RCC 7860 (cell line): ENCODE measurements at places on chromosomes 5 and 9.

DNA sequence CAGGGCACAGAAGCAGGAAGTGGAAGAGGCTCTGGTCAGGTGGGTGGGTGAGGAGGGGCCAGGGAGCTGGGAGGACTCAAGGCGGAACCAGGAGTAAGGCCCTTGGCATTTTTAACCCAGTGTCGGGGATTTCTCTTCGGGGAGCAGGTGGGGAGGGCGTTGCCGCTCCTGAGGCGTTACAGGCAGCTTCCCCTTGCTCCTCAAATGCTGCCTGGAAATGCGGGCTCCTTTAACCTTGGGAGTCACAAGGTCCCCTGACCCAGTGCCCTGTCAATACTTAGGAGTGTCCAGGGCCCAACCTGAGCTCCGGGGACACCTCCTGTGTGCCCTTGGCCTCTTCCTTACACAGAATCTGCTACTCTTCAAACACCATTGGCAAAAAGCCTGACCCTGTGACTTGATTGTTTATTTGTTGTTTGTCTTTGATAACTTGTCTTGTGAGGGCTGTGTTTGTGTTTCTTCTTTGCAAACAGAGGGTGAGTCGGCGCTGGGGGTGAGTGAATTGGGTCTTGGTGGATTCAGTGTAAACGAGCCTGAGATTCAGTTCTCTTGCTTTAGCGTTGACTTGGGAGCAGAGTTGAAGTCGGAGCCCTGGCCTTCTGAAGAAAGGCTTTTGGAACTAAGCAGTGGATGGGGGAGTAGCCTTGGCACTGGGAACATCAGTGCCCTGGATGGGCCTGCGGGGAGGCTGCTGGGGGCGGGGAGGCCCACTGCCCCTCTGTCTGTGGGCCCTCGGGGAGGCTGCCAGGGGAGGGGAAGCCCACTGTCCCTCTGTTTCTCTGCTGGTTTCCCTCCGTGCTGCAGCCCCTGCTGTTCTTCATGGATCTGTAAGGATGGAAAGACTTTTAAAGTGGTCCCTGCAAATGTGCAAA is 300.7 kb upstream of the IRX4 start:
- DNase-seq, result no peak

DNA sequence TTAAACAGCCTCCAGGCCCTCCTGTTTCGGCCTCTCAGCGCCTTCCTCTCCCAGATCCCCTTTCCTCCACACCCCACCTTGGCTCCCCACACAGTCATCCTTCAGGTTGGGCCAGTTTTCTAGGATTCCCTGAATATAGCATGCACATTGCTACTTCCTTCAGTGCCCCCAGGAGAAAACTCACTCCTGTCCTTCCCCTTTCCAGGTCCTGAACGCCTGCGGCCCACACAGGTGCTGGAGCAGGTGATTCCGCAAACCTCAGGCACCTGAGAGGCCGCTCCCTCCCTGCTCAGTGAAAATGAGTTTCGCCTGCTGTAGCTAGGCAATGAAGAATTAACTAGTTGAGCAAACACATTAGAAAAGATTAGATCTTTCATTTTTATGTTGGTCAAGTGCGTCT is 185.0 kb downstream of the MED10 start:
- no peak for DNase-seq

GRCh38 chr9:89677702-89678395 is 73.0 kb downstream of the GADD45G start:
- no peak for DNase-seq

- no peak for DNase-seq
Observed at GRCh38 chr5:8525819-8526218, 656.9 kb downstream of the MTRR start.

- DNase-seq, result no peak
Observed at GRCh38 chr5:61504143-61504770, 172.2 kb downstream of the ZSWIM6 start.

- DNase-seq, result no peak
Observed at GRCh38 chr9:114202396-114202795, 47.1 kb downstream of the COL27A1 start.

DNA sequence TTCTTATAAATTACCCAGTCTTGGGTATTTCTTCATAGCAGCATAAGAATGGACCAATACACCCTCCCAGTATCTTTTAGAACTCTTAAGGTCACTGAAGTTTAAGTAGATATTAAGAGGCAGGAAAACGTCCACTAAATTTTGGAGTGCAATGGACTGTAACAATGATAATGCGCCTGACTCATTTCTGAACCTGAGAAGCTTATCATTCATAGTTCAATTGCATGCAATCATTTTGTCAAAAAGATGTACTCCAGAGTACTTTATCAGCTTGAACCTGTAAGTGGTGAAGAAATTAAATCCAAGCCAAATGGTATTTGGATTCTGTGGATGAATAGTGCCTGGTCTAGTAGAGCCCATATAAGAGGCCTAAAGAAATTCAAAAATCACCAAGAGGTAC is 196.5 kb upstream of the CDH9 start:
- no peak for DNase-seq

DNA sequence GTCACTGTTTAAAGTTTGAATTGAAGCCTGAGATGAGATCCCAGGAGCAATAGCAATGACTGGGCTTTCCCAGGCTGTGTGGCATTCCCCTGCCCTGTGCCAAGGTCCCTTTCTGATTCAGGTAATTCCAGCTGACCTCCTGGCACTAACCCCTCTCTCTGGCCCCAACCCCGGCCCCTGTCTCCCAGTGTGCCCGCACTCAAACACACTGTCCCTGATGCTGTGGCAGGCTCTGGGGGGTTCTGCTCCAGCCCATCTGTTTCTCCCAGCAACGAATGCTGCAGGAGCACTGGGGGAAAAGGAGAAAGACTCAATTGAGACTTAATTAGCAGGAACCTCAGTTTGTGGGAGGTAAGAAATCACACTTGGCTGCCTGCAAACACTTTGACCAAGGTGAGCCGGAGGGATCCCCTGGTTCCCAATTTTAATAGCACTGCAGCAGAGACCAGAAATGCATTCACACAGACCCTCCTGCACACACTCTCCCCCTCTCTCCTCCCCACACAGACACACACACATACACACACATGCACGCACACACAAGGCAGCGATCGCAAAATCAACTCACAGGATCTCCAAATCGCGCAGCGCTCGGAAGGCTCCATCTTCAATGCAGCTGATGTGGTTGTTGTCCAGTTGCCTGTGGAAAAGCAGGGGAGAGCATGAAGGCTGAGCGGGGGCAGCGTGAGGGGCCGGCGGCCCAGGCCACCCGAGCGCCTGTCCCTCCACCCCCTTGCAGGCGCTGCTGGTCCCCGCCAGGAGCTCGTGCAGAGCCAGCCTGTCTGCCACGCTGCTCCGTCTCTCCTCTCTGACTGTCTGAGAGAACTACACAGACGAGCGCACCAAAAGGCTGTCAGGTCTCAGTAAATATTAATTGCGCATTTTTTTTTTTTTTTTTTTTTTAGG is 265.1 kb upstream of the PANK3 start:
- DNase-seq, result no peak

DNA sequence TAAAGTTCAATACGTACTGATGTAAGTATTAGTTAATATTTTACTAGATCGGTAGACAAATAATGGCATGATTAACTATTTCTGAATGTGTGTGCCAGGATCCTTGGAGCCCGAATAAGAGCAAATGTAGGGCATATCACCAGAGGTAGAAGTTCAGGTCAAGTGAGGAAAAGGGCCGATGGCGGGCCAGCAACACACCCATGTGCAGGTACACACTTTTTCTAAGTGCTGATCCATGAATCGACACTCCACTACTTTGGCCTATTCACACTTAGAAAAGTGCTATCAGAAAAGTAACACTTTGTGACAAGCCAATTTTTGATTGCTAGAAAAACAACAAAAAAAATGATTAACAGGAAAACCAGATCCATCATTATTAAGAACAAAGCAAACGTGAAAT is 150.3 kb downstream of the AUH start:
- DNase-seq, result peak; percentile 44

DNA sequence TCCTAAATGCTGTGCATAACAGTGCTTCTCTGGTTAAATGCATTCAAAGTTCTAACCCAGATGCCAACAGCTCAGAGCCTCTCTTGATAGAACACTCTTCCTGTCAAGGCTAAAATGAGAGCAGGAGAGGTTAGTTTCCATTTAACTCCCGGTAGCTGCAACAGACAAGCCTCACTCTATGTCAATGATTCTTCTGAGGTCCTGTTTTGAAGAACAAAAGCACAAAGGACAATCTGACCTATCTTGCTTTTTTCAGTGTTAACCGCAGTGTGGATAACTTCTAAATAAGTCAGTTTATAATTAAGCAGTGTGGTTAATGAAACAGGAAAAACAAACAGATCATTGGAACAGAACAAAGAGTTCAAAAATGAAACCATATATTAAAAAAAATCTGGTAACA is 80.7 kb downstream of the ANKRD55 start:
- no peak for DNase-seq

DNA sequence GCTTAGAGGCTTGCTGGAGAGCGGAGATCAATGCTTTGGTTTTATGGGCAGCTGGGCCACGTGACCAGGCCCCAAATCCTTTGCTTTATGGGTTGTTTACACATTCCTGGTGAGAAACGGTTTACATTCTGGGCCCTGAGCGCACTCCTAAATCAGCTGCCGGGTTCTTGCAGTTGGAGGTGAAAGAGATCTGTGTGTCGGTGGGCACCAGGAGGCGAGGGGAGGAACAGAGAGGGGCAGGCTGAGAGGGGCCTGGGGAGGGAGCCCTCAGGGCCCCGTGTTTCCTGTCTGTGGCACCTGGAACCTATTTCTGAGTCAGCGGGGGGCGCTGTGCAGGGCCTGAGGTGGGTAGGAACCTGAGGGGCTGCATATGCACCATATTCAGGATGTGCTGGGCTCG is 63.5 kb upstream of the HAND1 start:
- no peak for DNase-seq

DNA sequence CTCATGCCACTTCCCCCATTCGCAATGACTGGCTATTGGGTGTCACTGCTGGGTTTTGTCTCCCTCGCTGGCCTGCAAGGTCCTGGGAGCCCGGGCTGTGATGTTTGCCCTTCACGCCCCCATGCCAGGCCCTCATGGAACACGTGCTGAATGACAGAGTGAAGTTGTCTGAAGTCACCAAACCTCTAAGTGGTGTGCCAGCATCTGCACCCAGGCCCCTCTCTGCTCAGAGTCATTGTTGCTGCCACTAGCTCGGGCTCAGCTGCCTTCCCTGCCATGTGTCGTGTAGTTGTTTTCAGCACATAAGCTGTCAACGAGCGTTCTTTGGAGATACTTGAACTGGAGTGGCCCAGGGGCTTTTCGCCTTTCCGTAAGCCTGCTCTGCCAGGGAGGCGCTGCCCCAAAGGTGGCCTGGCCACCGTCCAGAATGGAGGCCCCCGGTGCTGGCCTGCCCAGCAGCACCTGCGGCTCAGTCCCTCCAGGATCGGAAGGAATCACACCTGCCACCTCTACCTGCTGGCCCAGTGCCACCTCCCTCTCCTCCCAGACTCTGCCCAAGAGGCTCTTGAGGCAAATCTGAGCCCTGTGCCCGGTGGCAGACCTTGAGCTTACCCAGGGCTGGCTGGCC is 250.1 kb downstream of the PBX3 start:
- DNase-seq, result no peak

DNA sequence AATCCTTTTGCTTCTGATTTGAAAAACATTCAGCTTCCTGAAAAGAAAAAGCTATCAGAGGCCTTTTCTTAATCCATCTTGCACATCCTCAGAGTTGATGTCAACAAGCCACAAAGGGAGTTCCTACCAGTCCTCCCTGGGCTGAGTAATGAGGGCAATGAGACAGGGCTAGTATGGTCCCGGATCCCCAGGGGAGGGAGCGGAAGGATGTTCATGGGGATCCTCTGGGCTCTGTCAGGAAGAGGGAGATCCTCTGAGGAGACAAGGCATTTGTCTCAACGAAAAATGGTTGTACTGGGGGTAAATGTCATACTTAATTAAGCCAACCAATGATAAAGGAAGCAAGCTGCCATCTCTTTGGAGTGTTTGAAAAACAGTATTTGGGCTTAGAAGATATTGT is 195.3 kb downstream of the DTWD2 start:
- DNase-seq, result no peak

- no peak for DNase-seq
Observed at GRCh38 chr9:104750185-104750767, 2.8 kb downstream of the NIPSNAP3A start.

GRCh38 chr9:77215874-77216273 is 38.5 kb downstream of the VPS13A start:
- DNase-seq, result no peak

- no peak for DNase-seq
Observed at GRCh38 chr5:167143716-167144115, 1147.7 kb upstream of the WWC1 start.

DNA sequence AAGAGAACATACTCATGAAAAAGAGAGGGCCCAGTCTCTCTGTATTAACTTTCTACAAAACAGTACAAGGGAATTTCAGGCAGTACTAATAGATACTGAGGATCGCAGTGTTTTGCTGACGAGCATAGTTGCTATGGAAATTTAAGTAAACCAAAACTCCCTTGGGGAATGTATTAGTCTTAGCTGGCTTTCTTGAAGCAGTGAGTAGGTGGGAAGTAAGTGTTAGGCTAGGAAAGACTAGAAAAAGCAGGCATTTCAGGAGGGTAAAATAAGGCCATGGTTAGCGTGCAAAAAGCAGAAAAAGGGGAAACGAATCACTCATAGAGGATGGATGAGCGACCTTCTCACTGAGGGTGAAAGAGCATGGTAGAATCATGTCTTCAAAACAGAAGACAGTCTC is 84.3 kb upstream of the ACTBL2 start:
- DNase-seq, result no peak

DNA sequence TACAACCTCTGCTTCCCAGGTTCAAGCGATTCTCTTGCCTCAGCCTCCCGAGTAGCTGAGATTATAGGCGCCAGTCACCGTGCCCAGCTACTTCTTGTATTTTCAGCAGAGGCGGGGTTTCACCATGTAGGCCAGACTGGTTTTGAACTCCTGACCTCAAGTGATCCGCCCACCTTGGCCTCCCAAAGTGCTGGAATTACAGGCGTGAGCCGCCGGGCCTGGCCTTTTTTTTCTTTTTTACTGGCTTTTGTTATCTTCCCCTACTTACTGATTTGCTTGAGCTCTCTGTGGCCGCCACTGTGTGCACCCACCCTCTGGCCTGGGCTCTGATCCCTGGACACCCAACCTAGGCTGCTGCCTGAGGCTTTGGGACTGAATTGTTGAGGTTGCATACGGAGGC is 60.3 kb downstream of the ANKRD33B start:
- DNase-seq, result no peak

- peak; percentile 69 for DNase-seq
Observed at GRCh38 chr9:81146684-81147337, 542.5 kb downstream of the TLE1 start.

DNA sequence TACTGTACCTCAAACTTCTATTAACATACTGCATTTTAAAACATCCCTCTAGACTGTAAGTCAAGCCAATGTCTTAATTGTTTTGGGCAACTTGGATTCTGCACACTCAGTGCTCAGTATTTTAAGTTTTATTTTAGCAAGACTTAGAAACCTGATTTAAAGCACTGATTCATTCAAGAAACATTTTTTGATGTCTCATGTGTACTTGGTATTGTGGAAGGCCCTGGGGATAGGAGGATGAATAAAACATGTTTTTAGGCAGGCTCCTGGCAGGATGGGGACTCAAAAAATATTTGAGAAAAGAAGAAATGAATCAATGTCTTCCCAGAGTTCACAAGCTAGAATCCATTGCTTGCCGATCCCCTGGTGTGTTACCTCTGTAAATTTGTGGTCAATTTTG is 334.0 kb upstream of the PUM3 start:
- no peak for DNase-seq
